Right ventricle myocardium inferior (tissue), 1 donor: ENCODE measurements at places on chromosomes 12 and 14.

- DNase-seq: no peak
Observed at GRCh38 chr14:52355526-52355925, 41.4 kb downstream of the PTGER2 start.

DNA sequence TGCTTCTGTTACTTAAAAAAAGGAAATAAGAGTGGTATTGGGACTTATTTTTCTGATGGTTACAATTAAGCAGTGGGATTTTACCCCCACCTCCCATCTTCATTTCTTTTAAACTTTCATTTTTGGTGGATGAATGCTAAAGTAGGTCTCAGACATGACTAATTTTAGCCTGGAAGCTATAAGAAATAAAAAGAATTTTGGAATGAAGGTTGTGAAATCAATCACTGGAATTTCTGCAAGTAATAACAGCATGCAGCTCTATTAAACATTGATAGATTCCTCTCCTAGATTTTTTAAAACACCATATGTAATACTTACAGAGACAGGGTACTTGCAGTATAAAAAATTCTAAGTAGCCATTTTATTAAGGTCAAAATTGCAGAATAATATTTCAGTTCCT is 164.2 kb upstream of the CLEC14A start:
- no peak for DNase-seq

DNA sequence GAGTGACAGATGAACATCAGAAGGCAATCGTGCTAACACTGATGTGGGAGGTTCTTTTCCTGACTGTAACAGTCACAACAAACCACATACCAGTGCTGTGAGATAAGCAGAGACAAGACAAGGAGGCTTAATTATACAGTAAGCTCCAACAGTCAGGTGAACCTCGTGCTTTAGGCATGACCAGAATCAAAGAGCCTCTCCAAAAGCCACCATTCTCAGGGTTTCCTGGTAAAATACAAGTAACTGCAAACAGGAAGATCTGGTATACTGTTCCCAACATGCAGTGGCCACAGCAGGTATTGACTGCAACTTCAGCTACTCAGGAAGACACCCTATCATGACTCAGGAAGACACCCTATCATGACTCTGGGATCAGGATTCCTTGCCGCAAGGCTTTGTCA is 47.3 kb upstream of the GTF2A1 start:
- DNase-seq: no peak

- DNase-seq: no peak
Observed at GRCh38 chr14:72443991-72444441, 449.9 kb downstream of the DPF3 start.

GRCh38 chr12:6273205-6273540 is 37.3 kb upstream of the PLEKHG6 start:
- no peak for DNase-seq

GRCh38 chr14:81669308-81669707 is 135.7 kb upstream of the SEL1L start:
- no peak for DNase-seq

GRCh38 chr14:29529418-29529817 is 398.2 kb downstream of the PRKD1 start:
- no peak for DNase-seq

- no peak for DNase-seq
Observed at GRCh38 chr12:7719946-7720730, 8.9 kb downstream of the DPPA3 start.

- DNase-seq: no peak
Observed at GRCh38 chr14:106347890-106348755, 821.7 kb downstream of the TMEM121 start.

DNA sequence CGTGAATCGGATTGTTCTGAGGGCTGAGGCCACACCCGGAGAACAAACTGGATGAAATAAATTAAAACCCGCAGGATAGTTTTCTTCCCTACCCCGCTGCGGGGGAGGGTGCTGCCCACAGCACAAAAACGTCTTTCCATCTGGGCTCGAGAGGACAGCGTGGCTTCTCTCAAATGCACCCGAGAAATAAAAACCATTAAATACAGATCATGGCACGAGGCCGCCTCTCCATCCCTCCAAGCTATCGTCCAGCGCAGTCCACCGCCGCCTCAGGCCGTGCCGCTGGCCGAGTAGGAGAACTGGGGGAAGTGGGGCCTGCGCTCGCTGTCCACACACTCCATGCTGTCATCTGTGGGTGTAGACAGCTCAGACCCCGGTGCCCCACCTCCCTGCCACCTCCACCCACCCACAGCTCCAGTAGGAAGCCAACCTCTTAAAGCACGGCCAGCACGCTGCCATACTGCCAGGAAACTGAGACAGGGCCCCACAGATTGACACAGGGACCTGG is 17.2 kb downstream of the SIVA1 start:
- DNase-seq: no peak
